ENCODE measurements at places on chromosomes 7 and 10.

DNA sequence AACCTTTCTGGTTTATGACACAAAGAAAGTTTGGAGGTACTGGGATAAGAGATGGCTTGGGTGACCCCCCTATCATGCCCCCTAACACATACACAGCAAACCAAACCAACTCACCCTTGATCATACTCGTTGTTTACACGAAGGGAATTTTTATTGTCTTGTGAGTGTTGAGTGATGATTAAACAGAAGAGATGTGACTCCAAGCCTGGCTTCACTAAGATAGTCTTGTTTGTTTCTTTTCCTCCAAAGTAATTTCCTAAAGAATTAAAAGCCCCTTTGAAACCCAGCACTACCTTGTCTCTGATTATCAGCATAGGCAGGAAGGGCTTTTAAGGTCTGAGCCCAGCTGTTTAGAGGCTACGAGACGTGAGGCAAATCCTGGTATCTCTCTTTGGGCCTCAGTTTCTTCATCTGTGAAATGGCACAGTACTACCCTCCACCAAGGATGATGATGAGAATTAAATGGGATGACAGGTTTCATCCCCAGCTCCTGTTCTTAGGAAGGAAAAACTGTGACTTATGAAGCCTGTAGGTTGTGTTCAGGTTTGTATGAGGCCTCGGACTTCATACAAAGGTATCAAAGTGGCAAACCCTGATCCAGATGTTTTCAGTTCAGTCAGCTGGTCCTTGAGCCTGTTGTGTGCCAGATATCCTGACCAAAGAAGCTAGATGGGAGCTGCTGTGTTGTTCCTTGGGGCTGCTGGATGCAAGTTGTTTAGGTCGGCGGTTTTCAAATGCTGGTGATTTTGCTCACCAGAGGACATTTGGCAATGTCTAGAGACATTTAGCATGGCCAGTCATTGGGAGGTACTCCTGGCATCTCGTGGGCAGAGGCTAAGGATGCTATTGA, 51.8 kb downstream of the TCF7L2 start:
- DNase-seq, result no peak

GRCh38 chr10:26448706-26449435, 10.7 kb downstream of the APBB1IP start:
- peak; percentile 40 for DNase-seq

DNA sequence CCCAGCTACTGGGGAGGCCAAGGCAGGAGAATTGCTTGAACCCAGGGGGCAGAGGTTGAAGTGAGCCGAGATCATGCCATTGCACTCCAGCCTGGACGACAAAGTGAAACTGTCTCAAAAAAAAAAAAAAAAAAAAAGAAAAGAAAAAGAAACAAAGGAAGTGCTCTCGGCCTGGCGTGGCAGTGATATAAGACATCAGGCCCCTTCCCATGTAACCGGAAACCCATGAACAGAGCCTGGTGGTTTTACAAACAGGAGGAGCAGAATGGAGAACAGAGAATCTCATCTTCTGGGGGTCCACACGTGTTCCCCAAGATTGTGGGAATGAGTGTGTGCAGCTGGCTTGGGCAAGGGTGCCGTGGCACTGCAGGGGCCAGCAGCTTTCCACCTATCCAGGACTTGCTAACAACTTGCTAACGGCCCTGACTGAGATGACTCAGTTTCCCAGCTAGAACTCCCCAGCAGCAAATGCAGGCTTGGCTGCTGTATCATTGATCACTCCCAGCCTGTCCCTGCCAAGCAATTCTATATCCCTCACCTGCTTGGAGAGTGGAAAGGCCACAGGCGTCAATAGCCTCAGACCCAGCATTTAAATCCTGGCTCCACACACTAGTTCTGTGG, 103.0 kb downstream of the COL26A1 start:
- no peak for DNase-seq

DNA sequence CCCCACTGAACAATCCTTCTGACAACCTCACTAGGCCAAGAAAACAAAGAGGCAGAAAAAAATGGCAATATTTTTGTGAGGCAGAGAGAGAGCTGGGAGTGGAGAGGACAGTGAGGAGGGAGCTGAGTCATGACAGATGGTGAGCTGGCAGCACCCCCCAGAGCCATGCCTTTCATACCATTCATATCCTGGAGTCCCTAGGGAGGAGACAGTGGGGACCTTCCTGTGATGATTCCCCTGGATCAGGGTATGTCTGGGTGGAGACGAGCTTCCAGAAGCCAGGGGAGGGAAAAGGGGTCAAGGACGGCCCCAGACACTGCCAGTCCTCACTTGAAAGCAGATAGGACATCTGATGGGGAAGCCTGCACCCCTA, 160.5 kb downstream of the ADAM12 start:
- DNase-seq, result no peak

- DNase-seq, result no peak
Observed at GRCh38 chr10:76085817-76086167, 654.4 kb downstream of the LRMDA start.

GRCh38 chr7:139853506-139854123, 24.6 kb downstream of the TBXAS1 start:
- DNase-seq, result no peak

DNA sequence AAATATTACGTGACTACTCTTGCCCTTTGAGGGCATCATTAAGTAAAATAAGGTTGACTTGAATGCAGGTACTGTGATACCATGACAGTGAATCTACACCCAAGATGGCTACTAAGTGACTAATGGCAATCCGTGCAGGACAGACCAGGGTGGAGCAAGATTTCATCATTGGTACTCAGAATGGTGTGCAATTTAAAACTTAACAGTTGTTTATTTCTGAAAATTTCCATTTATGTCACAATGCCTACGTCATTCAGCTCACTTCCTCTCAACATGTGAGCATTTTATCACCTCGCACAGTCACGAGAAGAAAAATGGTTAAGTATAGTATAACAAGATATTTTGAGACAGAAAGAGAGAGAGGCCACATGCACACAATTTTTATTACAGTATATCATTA, 50.3 kb upstream of the MET start:
- no peak for DNase-seq

DNA sequence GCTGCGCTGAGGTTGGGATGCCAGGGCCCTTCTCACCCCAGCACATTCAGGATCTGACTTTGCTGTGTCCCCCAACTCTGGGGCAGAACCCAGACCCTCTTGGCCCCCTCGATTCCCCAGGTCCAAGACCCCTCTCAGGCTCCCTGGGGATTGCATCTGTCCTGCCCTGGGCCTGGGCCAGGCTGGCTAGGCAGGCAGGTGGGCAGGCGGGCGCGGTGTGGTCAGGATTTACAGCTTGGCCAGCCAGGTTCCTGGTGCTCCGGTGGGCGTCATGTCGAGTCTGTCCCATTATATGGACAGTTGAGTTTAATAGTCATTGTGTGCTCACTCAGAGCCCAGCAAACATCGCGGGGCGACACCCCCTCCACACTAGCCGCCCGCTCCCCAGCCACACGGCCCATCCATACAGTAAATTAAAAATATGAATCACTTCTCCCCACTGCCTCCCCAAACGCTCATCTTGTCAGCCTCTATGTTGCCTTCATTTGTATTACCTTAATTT, 23.5 kb downstream of the POLL start:
- no peak for DNase-seq

GRCh38 chr10:66919248-66919647, 6.6 kb upstream of the LRRTM3 start:
- DNase-seq, result no peak

- DNase-seq, result no peak
Observed at GRCh38 chr10:30436671-30437030, 2.7 kb downstream of the MAP3K8 start.

Data from stimulated activated CD4-positive, alpha-beta T cell treated with anti-CD3 and anti-CD28 coated beads, Interleukin-15, amount 100 ng/mL, for 1 hour (primary cell).